ENCODE measurements at places on chromosomes 13 and 19. TPM values are rescaled to one million over a fixed set of nuclear protein-coding genes. Genes with fewer than 3 reads are reported as not detected.

- H3K36me3 ChIP-seq, result no peaks in the 10 kb centered on the region
- peaks cover 13% of the 10 kb centered on the region for H3K27me3 ChIP-seq
- H3K4me3 ChIP-seq, result no peak overlapping the region
- no peak for DNase-seq
- peaks cover 14% of the 10 kb centered on the region for H3K4me1 ChIP-seq
These were observed 41.8 kb downstream of the IRS2 start for GRCh38 chr13:109744512-109745051.

- no peaks in the 10 kb centered on the region for H3K27me3 ChIP-seq
- no peaks in the 10 kb centered on the region for H3K4me1 ChIP-seq
- H3K27ac ChIP-seq, result no peak overlapping the region
- no peaks in the 10 kb centered on the region for H3K36me3 ChIP-seq
- H3K4me3 ChIP-seq, result no peak overlapping the region
- DNase-seq, result no peak
These were observed 305.9 kb downstream of the KLF5 start for GRCh38 chr13:73364736-73365135.

DNA sequence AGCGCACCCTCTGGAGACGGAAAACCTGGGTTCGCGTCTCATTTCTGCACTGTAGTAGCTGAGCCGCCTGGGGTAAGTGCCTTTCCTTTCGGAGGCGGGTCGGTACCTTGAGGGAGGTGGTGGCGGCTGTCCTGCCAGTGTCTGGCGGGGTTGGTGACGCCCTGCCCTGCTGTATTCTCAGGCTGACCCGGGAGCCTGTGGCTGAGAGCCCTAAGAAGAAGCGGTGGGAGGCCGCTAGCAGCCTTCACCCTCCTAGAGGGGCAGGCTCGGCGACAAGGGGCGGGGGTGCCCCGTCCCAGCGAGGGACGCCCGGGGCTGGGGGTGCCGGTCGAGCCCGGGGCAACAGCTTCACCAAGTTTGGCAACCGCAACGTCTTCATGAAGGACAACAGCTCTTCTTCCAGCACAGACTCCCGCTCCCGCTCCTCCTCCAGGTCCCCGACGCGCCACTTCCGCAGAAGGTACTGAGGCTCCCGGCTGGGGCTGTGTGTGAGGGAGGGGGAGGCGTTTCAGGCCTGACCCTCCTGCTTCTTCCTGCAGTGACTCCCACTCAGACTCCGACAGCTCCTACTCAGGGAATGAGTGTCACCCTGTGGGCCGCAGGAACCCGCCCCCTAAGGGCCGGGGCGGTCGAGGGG, 6.9 kb downstream of the LENG8 start:
- H3K27ac ChIP-seq, result no peak overlapping the region
- peaks cover 38% of the 10 kb centered on the region for H3K4me1 ChIP-seq
- no peaks in the 10 kb centered on the region for H3K27me3 ChIP-seq
- H3K36me3 ChIP-seq, result peaks cover 58% of the 10 kb centered on the region

- peaks cover 11% of the 10 kb centered on the region for H3K36me3 ChIP-seq
- DNase-seq, result no peak
- no peak overlapping the region for H3K4me3 ChIP-seq
- H3K27me3 ChIP-seq, result peaks cover 9% of the 10 kb centered on the region
- peaks cover 27% of the 10 kb centered on the region for H3K4me1 ChIP-seq
These were observed 84.7 kb upstream of the GPR183 start for GRCh38 chr13:99391781-99392469.

DNA sequence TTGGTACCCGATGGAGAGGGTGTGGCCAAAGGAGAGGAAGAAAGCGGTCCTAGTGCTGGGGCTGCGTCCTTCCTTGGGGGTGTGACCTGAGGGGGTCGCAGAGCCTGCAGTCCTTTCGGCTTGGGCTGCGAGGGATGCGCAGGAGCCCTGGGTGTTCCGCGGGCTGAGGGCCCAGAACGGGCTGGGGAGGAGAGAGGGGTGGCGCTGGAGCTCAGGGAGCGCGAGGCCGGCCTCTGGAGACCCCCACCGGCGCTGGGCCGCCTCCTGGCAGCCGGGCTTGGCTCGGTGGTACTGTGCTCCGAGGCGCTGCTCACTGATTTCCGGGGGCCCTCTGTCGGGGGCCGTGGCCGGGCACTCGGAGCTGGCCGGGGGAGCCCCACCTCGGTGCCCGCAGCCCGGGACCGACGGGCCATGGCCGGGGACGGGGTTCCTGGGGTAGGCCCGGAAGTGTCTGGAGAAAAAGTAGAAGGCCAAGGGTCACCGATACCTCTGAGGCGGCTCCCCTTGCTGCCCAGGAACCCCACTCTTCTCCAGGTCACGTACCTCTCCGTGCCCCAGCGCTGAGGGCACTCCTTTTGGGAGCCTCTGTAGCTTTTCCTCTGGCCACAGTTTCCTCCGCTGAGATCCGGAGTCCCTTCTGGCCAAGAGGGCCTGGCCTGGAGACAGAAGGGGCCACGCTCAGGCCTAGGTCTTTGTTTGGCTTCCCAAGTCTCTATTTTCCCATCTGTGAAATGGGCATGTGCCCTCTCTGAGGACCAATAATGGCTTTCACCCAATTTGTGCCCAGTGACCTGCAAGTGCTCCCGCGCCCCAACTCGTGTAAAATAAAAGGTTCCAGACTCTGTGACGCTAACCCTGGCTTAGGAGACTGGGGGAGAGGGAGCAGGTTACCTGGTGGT, 1.6 kb downstream of the PRR36 start:
- H3K27ac ChIP-seq, result no peak overlapping the region
- DNase-seq, result no peak
- peaks cover 40% of the 10 kb centered on the region for H3K27me3 ChIP-seq
- no peak overlapping the region for H3K4me3 ChIP-seq
- peaks cover 14% of the 10 kb centered on the region for H3K4me1 ChIP-seq

Gene SBK2
- not detected for total RNA-seq

Gene VSIG10L
- 6.0 TPM for total RNA-seq

Gene MAMSTR
- 1.4 TPM for total RNA-seq

Data from activated T-helper 1 cell treated with anti-CD3 and anti-CD28 coated beads, Interleukin-12 subunit alpha, Interleukin-12 subunit beta, Interleukin-2, Interleukin-4 antibody, amounts not matched to agents 30 ng/mL and 10 ng/mL and 1 ng/mL, durations not matched to agents 14 hours and 24 hours and 36 hours (primary cell).